Smooth muscle cell of trachea (primary cell): ENCODE measurements at places on chromosomes 2 and 18. TPM values are rescaled to one million over a fixed set of nuclear protein-coding genes. Genes with fewer than 3 reads are reported as not detected.

Gene RGPD3
- 0.29 and 0.33 TPM in 2 replicates for total RNA-seq

Gene SH2D6
- total RNA-seq = 0.66 TPM in 1 of 2 replicates, not detected in the other

Gene CFAP53
- total RNA-seq = 0.44 and 0.83 TPM in 2 replicates

Gene IL1RL2
- total RNA-seq = 0.73 and 2.3 TPM in 2 replicates

Gene RAB17
- total RNA-seq = 0.83 TPM in 1 of 2 replicates, not detected in the other

Gene PPP4R3B
- 40.2 and 53.2 TPM in 2 replicates for total RNA-seq

Gene CRYBA2
- total RNA-seq = not detected in 2 replicates

Gene MC5R
- not detected in 2 replicates for total RNA-seq

Gene ALK
- under 0.01 and 0.17 TPM in 2 replicates for total RNA-seq

Gene TTC39C
- total RNA-seq = 33.3 and 38.9 TPM in 2 replicates

Gene CRYGC
- total RNA-seq = not detected in 2 replicates

Gene HOXD3
- 0.29 TPM in 1 of 2 replicates, not detected in the other for total RNA-seq

Gene HRH4
- under 0.01 TPM in 2 replicates for total RNA-seq

Gene KCNJ13
- not detected in 2 replicates for total RNA-seq

Gene KRCC1
- 24.8 and 33.5 TPM in 2 replicates for total RNA-seq
